ENCODE measurements at places on chromosomes 16 and 17.

DNA sequence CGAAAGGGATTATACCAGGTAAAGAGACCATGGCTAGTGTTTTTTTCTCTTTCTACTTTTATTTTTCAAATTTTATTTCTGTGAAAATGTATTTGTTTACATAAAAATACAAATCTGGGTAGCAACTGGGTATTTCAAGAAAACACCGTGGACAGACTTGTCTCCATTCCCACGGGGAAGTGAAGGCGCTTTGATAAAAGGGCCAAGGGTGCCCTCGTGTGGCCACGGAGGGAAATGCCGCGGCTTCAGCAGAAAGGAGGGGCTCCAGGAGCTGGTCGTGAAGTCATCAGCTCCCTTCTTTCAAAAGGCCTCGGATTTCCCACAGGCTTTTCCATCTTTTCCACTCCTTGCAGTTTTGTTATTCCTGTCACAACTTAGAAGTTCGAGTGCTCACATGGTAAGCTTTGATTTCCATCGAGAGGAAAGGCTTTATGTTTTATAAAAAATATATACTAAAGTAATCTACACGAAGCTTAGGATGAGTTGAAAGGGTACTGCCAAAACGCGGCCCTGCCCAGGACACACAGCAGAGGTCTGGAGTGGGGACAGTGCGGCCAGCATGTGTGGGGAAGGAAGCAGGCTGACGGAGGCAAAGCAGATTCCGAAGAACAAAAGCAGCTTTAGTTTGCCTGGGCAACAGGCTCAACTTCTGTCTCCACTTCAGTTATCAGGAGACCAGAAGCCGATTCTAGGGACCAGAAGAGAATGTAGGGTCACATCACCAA, 15.3 kb upstream of the MNT start:
- DNase-seq = no peak

- no peak for DNase-seq
Measured at GRCh38 chr17:49567871-49568694, 7.6 kb upstream of the NXPH3 start.

GRCh38 chr16:88382491-88383400, at the start of gene ZNF469:
Gene ZNF469, plus strand, starts transcription at chr16:88382959. Its CDS starts 44,512 bp downstream, at chr16:88427471.
- no peak for DNase-seq

DNA sequence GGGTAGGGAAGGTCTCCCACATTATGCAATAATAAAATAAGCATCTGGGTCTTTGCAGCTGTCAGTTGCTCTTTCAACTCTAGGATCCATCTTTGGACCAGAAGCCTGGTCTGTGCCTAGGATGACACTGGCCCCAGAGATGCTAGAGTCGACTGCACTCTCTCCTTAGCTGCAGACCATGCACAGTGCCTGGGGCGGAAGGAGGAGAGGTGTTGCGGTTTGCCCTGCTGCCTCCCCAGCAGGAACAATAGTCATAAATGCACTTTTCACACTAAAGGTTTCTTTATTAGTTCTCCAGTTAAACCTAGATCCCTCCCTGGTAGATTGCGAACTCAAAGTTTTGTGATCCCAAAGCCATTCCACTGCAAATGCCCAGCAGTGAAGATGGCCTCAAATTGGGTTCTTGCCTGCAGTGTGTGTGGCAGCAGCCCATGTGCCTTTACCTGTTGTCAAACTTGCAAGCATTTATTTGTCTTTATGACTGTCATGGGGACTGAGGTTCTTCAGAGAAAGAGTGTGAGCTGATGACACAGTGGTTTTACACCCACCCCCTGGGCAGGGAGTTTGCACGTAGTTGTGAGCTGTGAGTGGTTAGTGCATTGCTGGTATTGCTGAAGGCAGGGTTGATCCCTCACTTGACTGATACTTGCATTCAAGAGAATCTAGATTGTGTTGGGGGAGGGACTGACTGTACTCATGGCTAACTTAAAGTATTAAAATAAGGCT, 10.3 kb downstream of the ATXN1L start:
- DNase-seq = no peak

- DNase-seq = no peak
Measured at GRCh38 chr17:47204722-47205418, 4.3 kb upstream of the MYL4 start.

DNA sequence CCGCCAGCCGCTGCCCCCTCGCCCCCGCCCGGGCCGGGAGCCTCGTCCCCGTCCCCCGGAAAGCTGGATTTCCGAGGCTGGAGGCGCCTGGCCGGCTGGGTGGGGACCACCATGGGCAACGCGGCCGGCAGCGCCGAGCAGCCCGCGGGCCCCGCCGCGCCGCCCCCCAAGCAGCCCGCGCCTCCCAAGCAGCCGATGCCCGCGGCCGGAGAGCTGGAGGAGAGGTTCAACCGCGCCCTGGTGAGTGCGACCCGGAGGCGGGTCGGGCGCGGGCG, 266 bp downstream of the FMNL1 start:
- DNase-seq = no peak

GRCh38 chr17:74522381-74523105, 8.7 kb downstream of the CD300LB start:
- no peak for DNase-seq

Measured in DMS 273 treated with DMSO at 0.1 percent for 48 hours (cell line).